ENCODE measurements at places on chromosomes 1 and 21.
A peak's percentile ranks its signal among the peaks of the same experiment; 100 is the strongest.

GRCh38 chr1:206448471-206448870, 21.8 kb upstream of the IKBKE start:
- no peak for DNase-seq

GRCh38 chr1:213492161-213493041, 441.4 kb downstream of the RPS6KC1 start:
- DNase-seq, result no peak

DNA sequence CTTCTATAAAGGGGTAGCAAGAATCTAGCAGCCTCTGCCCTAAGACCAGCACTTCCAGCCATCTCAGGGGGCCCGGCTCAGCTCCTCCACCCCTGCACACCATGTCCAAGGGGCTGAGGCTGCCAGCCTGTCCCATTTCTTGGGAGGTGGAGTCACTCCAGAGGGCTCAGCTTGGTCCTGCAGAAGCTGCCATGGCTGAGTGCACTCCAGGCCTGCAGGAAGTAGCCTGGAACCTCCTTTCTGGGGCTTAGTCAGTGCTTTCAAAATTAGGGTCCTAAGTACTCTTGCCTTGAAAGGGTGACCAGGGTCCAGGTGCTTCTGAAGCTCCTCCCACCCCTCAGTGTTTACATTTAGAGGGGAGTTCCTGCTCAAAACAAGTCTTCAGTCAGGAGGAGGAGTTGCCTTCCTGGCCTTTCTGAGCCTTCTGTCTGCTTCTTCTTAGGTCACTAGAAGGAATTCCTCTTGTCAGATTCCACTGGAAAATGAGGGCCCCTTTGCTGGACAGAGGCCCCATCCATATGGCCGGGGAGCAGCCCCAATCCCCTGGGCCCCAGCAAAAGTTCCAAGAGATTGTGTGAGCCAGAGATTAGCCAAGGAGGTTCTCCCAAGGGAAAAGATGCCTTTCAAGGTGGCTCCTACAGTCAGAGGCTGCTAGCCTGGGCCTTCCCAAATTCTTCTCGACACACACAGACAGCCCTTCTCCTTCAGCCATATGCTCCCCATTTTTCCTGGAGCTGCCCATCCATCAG, 128.1 kb upstream of the VAMP3 start:
- no peak for DNase-seq

DNA sequence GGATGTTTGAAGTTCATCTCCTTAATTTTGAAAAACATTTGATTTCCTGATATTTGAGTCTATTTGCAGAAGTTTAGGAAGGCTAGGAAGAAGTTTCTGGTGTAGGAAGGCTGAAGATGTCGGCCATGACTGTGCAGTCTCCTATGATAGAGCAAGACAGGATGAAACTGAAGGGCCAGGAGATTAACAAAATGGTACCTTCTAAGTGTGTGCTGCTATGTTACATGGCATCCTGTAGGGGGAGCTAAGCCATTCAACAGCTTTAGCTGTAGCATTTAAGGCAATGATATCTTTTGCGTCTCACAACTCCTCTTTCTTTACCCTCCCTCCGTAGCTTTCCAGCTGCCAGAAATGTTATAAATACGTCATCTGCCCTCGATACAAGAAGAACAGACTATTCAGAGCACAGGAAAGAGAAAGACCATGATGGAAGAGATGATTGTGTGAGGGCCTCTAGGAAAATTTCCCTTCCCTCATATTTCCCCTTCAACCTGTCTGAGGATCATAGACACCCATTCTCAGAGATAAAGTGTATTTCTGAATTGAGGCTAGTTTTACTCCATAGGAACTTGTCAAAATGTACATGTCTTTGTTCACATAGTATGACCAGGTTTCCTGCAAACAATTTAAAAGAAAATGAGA, 61.1 kb downstream of the XCL1 start:
- DNase-seq, result peak; percentile 67

- DNase-seq, result no peak
Observed at GRCh38 chr1:40141878-40142535, 19.2 kb upstream of the RLF start.

GRCh38 chr1:201250326-201251011, 32.8 kb upstream of the PKP1 start:
- DNase-seq, result peak; percentile 1

GRCh38 chr1:233394860-233395717, 67.6 kb downstream of the MAP3K21 start:
- peak; percentile 40 for DNase-seq

- no peak for DNase-seq
Observed at GRCh38 chr1:236154126-236154525, 11.8 kb downstream of the GPR137B start.

DNA sequence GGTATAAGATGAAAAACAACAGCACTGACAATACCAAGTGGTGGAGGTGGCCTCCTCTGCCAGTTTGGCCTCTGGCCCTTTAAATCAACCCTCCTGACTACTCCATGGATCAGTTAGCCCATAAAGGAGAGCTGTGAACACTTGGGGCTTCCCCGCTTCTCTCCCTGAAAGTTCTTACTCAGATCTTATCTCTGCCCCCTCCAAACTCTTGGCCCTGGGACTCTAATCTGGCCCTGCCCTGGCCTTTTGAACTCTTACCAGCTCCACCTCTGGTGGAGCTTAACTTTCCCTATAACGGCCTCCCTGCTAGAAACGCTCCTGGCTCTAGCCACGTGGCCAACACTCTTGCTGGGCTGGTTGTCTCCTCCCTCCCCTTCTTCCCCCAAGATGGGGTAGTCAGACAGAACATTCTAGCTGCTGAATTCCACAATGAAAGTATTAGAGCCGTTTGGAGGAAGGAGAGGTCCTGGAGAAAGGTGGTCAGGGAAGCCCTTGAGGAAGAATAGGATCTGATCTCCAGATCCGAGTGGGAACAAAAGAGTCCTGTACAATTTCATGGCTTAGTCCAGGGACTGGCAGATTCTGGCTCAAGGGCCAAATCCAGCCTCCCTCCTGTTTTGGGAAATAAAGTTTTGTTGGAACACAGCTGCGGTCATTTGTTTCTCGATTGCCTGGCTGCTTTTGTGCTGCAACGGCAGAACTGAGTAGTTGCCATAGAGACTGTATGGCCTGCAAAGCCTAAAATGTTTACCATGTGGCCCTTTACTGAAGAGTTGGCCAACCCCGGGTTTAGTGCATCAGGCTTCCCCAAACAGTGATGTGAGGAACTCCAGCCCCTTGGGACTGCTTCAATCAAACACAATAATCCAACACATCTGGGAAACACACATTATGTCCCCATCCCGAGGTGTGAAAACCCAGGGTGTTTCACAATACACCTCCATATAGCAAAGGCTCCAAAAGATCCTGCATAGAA, 9.5 kb upstream of the PIGR start:
- no peak for DNase-seq

- DNase-seq, result no peak
Observed at GRCh38 chr1:115237023-115237422, 101.0 kb downstream of the NGF start.

GRCh38 chr1:165449131-165449530, 4.2 kb upstream of the RXRG start:
- no peak for DNase-seq

DNA sequence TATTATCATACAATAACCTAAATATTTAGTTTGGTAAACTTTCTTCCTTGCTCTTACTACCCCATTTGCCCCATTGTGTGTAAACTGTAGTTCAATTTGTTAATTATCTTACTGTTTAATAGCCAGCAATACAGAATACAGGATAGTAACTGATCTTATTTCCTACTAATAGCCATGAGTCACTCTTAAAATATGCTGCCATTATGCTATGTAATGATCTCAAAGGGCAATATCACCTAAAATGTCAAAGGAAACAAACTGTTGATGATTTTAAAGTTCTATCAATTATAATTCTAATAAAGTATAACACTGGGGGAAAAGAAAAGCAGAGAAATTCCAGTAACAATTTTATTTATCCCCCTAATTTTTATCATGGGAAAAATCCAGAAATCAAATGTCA, 4.3 kb downstream of the SLC30A1 start:
- DNase-seq, result no peak

DNA sequence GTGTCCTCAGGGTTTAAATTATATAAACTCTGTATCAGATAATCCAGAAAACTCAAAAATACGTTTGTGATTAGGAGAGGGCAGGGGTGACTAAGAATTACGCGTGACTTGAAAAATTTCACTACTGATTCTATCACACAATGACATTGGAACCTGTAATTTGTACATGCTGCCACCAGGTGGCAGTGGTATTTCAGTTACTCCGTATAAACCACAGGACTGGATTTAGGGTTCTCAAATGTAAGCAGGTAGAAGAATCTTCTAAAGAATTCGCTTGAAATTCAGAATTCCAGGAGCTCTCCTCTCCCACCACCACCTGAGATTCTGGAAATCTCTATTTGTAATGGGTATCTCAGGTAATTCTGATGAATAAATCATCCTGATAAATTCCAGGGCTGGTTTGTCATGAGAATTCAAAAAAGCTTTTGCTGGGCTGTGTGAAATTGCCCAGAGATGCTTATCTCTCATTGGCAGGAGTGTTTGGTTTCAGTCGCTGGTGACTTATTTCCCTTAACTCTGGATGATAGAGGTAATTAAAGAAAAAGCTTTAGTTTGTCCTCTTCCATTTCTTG, 1.7 kb upstream of the KRTAP7-1 start:
- DNase-seq, result peak; percentile 15

DNA sequence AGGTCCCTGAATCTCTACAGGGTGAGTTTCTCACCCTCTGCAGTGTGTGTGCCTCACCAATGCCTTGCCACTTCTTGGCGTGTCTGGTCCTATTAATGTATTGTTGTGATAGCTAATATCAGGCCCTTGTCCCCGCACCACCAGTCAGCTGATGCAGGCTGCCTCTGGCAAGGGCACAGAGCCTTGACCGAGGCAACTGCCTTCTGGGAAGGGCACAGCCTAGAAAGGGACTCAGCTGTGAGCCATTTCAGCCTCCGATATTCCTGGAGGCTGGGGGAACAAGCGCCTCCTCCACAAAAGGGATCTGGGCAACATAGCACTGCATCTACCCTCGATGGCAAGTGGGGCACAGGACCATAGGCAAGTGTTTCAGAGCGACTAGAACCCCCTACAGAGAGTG, 27.0 kb downstream of the IL10RB start:
- DNase-seq, result no peak

- DNase-seq, result no peak
Observed at GRCh38 chr1:9859281-9860014, 35.7 kb upstream of the CLSTN1 start.

- no peak for DNase-seq
Observed at GRCh38 chr1:240417317-240417716, 194.6 kb downstream of the GREM2 start.

- DNase-seq, result peak; percentile 65
Observed at GRCh38 chr1:227793948-227794816, 21.3 kb upstream of the PRSS38 start.

GRCh38 chr1:186901631-186902030, 72.9 kb downstream of the PLA2G4A start:
- no peak for DNase-seq

DNA sequence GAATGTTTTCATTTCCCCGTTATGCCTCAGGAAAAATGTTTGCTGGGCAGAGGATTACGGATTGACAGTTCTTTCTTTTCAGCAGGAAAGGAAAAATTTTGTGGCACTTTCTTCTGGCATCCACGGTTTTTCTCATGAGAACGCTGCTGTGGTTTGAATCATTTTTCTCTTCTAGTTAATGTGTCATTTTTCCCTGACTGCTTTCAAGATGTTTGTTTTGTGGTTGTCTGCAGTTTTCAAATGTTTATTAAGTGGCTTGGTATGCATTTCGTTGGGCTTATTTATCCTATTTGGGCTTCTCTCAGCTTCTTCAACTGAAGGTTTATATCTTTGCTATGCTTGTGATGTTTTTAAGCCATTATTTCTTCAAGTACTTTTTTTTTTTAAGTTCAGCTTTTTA, 359.0 kb downstream of the RGS7 start:
- no peak for DNase-seq
